Common myeloid progenitor, CD34-positive (primary cell): ENCODE measurements at places on chromosomes 2 and 18.

DNA sequence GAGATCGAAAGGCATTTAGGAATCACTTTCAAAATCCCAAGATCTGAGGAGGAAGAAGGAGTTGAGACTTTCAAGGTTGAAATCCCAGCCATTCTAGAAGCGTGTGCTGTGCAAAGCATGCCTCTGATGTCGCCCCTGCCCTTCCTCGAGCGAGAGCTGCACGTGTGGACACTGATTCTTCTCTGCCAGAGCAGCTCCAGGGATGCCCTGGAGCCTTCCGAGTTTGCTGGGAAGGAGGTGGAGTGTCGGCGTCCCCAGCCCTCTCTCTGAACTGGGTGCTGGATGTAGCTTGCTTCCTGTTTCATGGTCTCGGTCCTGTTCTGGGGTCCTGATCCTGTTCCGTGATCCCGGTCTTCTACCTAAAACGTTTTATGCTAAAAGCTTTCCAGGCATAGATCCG lies 76.1 kb downstream of the TWIST2 start:
- DNase-seq: no peak

GRCh38 chr2:204669382-204669781 lies 124.1 kb downstream of the PARD3B start:
- no peak for DNase-seq

DNA sequence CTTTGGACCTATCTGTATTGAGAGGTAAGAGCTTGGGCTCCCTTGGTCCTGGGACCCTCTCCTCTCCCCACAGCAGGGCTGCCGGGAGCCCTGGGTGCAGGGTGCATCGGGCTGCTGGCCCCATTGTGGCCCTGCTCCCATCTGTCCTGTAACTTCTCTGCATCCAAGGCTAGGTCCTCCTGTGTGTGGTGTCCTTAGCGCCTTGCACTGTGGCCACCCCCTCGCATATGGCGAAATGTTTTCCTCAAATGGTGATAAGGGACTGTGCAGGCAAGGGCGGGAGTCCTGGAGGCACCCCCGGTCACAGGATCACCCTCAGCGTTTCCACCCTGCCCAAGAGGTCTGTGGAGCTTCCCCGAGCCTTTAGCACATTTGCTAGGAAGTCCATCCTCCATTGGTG lies 208.2 kb downstream of the SH3RF3 start:
- no peak for DNase-seq

DNA sequence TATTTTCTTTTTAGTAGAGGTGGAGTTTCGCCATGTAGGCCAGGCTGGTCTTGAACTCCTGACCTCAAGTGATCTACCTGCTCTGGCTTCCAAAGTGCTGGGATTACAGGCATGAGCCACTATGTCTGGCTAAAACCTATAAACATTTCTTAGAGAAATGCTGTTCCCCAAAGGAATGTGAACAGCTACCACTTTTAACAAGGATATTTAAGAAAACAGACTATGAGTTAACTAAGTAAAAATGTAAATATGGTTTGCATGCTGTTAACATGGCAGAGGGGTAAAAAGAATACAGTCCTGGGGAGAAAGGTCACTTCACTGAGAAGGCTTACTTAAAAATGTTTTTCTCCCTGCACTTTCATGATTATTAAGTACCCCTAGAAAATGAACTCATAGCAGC lies 57.1 kb downstream of the SLC16A14 start:
- DNase-seq: no peak

DNA sequence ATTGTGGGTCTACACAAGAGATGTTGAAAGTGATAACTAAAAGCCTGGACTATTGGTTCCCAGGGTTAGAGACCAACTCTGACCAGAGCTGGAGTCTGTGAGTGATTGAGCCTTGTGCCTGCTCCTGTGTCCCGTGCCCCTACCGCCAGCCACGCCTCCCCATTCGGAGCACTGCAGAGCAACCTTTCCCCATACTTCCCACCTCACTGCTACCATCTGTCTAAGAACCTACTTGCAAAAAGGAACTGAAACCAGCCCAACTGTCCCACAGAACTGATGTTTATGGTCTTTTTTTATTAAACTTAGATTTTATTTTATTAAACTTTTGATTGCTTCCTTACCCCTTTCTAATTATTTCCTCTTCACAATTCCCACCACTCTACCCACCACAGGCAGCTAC lies 300.3 kb upstream of the MGAT5 start:
- DNase-seq: no peak

DNA sequence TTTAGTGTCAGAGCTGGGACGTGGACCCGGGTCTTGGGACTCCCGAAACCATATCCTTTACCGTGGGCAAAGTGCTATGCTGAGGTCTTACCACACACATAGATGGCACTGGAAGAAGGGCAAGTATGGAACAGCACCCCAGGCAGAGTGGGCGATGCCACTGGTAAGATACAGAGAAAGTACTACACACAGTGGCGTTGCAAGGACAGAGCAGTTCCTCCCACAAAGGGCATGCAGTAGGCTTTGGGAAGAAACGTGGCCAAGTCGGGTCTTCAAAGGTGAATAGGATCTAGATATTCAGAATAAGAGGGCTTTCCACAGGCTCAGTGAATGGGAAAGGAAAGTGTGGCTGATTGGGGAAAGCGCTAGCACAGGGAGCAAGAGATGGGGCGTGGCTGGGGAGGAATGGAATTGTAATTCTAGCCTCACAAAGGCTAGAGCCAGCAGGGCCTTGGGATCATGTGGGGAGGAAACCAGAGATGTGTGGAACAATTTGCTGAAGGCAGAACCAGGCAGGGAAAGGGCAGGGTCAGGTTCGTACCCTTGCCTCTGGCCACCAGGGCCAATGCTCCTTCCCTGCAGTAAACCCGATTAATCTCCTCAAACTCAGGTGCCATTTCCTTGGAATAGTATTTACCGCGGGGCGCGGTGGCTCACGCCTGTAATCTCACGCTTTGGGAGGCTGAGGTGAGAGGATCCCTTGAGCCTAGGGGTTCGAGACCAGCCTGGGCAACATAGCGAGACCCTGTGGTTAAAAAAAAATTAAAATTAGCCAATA lies 36.0 kb downstream of the PCBP1 start:
- no peak for DNase-seq

DNA sequence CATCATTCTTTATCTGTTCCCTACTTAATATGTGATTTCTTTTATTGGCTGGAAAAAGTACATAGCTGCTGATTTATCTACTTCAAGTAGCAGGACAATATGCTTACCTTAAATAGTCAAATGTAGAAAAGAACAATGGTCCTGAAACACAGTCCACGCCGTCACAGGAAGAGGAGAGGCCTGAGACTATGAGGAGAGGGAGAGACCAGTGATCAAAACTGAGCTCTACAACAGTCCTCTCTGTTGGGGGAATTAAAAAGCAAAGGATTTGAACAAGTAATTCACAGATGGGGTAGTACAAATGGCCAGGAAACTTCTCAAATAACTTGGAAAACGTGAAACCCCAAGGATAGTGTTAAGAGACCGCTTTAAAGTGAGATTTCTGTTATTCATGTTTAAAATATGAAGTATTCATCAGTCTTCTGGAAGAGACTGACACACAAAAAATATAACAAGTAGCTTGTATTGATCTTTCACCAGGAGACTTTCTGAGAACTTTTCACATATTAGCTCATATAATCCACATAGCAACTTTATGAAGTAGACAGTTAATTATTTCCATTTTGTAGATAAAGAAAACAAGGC lies 20.2 kb downstream of the SCYGR8 start:
- DNase-seq: no peak

DNA sequence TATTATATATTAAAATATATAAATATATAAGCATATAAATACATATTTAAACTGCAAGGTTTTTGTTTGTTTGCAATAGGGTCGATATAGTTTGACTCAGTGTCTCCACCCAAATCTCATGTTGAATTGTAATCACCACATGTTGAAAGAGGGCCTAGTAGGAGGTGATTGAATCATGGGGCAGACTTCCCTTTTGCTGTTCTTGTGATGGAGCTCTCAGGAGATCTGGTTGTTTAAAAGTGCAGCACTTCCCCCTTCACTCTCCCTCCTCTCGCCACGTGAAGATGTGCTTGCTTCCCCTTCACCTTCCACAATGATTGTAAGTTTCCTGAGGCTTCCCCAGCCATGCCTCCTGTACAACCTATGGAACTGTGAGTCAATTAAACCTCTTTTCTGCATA lies 2137.3 kb upstream of the CELF4 start:
- no peak for DNase-seq

DNA sequence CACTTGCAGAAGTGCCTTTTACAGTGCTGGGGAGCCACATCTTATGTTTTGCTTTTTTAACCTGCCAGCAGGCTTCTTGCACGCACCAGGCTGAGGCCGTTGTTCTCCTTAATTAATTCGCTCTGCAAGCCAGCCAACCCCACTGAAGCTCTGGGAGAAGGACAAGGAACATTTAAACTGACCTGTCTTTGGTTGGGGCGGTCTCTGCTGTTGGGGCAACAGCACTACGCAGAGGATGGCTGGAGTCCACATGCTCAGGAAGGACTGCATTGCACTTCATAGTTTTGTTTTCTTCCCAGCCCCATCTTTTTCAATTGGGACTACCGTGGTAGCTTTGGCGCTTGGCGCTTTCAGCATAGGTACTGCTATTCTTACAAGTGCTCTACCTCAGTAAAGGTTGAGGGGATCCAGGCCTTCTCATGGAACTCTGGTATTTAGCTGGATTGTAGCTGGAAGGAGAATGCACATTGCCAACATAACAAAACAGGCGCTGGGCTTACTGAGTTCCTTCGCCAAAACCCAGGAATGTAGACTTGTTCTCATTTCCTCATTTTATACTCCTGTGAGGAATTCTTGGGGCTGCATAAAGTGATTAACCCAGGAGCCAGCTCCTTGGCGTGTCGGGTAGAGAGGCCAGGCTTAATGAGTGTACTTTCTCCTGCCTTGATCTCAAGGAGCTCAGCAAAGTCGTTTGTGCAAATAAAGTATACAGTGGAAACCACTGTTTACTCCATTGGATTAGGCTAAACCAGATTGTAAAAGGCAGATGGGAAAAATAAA lies 146.2 kb downstream of the PRKCE start:
- DNase-seq: no peak

GRCh38 chr2:20520128-20520527 lies 73.3 kb downstream of the RHOB start:
- no peak for DNase-seq

GRCh38 chr2:68839260-68839833 lies 31.9 kb downstream of the BMP10 start:
- DNase-seq: peak; percentile 42

DNA sequence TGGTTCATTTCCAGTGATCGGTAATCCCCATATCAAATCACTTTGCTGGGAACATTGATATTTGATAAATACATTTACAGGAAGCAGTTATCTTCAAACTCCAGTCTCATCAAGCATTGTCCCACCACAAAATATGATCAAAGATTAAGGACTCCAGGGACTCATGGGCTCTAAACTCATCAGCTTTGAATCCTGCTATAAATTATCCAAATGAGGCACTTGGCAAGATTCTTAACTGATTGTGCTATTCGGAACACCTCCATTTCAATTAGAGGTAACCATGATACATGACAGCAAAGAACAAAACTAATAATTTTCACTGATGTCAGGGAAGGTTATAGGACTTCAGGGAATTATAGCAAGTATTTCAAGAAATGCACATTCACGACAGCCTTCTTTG lies 1088.1 kb upstream of the PIK3C3 start:
- no peak for DNase-seq

- DNase-seq: no peak
Measured at GRCh38 chr2:220006152-220006621, 378.8 kb downstream of the SLC4A3 start.

DNA sequence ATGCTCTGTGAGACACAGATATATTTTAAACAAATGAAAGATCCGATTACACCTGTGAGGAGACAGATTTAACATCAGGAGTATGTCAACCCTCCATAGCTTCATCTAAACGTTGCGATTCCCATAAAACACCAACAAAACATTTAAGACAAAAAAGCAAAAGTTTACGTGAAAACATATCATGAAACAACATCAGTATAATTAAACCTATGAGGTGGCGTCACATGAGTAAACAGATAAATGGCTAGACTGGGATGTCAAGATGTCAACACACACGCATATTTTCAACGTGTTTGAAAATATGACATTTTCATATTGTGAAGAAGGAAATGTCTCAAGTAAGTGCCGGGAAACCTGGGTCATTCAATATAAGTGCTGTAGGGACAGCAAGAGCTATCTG lies 25.5 kb upstream of the GPC1 start:
- DNase-seq: no peak

DNA sequence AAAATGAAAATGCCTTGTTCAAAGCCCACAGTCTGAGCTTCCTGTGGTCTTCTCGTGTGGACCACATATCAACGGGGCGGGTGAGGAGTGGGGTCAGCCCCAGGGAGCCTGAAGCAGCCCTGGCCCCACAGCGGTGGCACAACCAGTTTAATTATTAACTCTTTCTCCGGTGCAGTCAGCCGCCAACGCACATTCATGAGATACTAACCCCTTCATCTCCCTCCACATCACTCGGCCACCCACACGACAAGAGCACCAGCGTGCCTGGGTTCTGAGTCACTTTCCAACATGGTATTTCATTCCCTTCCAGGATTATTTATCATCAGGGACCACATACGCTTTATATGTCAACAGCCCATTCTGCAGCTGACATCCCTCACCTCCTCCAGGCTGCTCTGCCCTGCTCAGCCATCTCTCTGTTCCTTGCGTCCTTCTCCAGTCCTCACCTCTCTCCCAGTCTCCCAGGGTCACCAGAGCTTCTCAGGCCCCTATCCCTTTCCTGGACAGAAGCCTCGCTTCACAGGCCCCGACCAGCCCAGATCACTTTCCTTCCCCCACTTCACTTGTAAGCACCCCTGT lies 48.0 kb upstream of the ID2 start:
- DNase-seq: no peak

- DNase-seq: no peak
Measured at GRCh38 chr2:163132850-163133249, 294.3 kb upstream of the KCNH7 start.

DNA sequence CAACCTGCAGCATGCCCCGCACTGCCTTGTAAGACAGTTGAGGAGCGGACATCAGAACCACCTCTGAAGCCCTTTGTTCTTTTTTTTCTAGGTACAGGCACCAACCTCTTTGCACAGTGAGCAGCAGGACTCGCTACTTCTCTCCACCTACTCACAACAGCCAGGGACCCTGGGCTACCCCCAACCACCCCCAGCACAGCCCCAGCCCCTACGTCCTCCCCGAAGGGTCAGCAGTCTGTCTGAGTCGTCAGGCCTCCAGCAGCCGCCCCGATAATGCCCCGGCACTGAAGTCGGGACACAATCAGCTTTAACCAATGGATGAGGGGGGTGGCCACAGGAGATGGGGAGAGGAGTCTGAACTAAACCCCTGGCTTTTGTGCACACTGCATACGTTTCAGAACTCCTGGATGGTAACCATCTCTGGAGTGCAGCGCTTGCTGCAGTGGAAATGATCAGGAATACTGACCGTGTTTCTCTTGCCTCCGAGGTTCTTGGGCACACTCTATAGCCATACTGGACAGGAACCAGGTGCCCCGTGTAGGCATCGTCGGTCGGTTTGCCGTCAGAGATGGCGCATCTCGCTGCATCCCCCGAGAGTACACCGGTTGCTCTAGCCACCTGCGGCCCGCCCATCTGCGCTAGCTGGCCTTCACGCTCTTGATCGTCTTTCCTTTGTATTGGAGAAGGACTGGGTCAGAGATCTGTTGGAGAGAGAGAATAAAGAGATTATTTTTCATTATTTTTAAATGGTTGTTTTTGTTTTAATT lies 6.6 kb upstream of the RPL31 start:
- DNase-seq: no peak

GRCh38 chr2:121898483-121898882 lies 143.0 kb downstream of the TSN start:
- no peak for DNase-seq
